Transverse colon (tissue), 4 donors: ENCODE measurements at places on chromosomes 5 and 9. TPM values are rescaled to one million over a fixed set of nuclear protein-coding genes. Genes with fewer than 3 reads are reported as not detected.

GRCh38 chr9:121670431-121670830 is 19.0 kb downstream of the DAB2IP start:
- no peaks in the 10 kb centered on the region for H3K36me3 ChIP-seq
- no peak overlapping the region for H3K4me3 ChIP-seq
- peaks cover 7% of the 10 kb centered on the region for H3K4me1 ChIP-seq
- H3K27me3 ChIP-seq = no peaks in the 10 kb centered on the region
- no peak overlapping the region for H3K27ac ChIP-seq
- no peak for DNase-seq

Gene ANKRD34B
- not detected for total RNA-seq

GRCh38 chr9:130924448-130924788 is 14.6 kb downstream of the FIBCD1 start:
- no peaks in the 10 kb centered on the region for H3K36me3 ChIP-seq
- no peak for DNase-seq
- peaks cover 9% of the 10 kb centered on the region for H3K4me1 ChIP-seq

Gene CSF1R
- total RNA-seq = 0.60 TPM

GRCh38 chr5:62653001-62653863 is 74.6 kb downstream of the LRRC70 start:
- no peaks in the 10 kb centered on the region for H3K36me3 ChIP-seq
- no peaks in the 10 kb centered on the region for H3K27me3 ChIP-seq
- no peak for DNase-seq
- H3K27ac ChIP-seq = no peak overlapping the region

Gene GFI1B
- total RNA-seq = not detected

Gene ESM1
- total RNA-seq = not detected

- no peak overlapping the region for H3K27ac ChIP-seq
- DNase-seq = no peak
- no peaks in the 10 kb centered on the region for H3K36me3 ChIP-seq
- no peaks in the 10 kb centered on the region for H3K27me3 ChIP-seq
- no peaks in the 10 kb centered on the region for H3K4me1 ChIP-seq
Observed at GRCh38 chr5:139262059-139262741, 31.3 kb upstream of the MATR3 start.

Gene ROPN1L
- total RNA-seq = 2.6 TPM

Gene DOCK2
- 10.3 TPM for total RNA-seq

- no peak for DNase-seq
- H3K36me3 ChIP-seq = peaks cover 29% of the 10 kb centered on the region
- H3K4me3 ChIP-seq = no peak overlapping the region
- H3K27ac ChIP-seq = no peak overlapping the region
Observed at GRCh38 chr9:104780796-104781395, 17.0 kb downstream of the NIPSNAP3B start.
